ENCODE measurements at places on chromosomes 2 and 18. TPM values are rescaled to one million over a fixed set of nuclear protein-coding genes. Genes with fewer than 3 reads are reported as not detected.

DNA sequence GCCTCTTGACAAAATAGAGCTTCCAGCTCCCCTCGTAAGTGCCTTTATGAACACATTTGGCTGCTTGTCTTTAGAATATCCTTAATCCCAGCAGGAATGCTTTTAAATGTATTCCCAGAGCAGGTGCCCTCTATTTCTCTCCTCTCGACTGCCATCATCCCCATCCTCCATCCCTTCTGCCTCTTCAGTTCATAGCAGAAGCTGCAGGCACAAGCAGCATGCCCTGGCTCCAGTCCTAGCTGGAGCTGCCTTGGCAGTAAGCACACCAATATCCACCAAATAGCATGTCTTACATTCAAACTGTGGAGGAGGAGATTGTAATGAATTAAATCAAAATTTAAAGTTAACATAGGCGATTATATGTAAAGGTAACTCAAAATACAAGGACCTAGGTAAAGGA is 891.3 kb upstream of the SLC39A10 start:
- DNase-seq, result no peak
- no peak overlapping the region for H3K4me3 ChIP-seq
- H3K4me1 ChIP-seq, result no peaks in the 10 kb centered on the region
- H3K27ac ChIP-seq, result no peak overlapping the region

DNA sequence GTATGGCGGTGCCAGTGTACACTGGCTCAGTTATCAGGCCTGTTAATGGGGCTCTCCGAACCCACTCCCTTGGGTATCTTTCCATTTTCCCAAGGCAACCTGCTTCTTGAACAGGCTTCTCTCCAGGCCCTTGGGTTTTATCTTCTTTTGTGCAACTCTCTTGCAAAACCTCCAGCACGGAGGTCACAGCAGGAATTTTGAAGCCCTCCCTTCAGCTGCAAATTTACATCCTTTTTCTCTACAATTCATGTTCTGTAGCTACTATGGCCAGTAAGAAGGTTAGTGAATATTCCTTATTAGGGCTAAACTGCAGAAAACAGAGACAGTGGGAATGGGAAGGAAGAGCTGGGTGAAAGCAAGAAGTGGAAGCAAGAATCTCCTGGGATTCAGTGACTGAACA is 10.4 kb upstream of the NPAS2 start:
- H3K4me1 ChIP-seq, result no peaks in the 10 kb centered on the region
- DNase-seq, result no peak
- H3K4me3 ChIP-seq, result no peak overlapping the region
- H3K27me3 ChIP-seq, result no peaks in the 10 kb centered on the region
- no peak overlapping the region for H3K27ac ChIP-seq
- H3K36me3 ChIP-seq, result no peaks in the 10 kb centered on the region

- H3K27ac ChIP-seq, result no peak overlapping the region
- no peaks in the 10 kb centered on the region for H3K36me3 ChIP-seq
- no peaks in the 10 kb centered on the region for H3K27me3 ChIP-seq
- DNase-seq, result no peak
Observed at GRCh38 chr18:57898506-57899124, 95.5 kb upstream of the ATP8B1 start.

Gene NOP58
- total RNA-seq, result 80.8 TPM

Gene LHCGR
- total RNA-seq, result not detected

Gene ADAM23
- 5.2 TPM for total RNA-seq

Gene CCDC141
- 2.0 TPM for total RNA-seq

Gene AGXT
- total RNA-seq, result not detected
